ENCODE measurements at places on chromosomes 12 and 14. TPM values are rescaled to one million over a fixed set of nuclear protein-coding genes. Genes with fewer than 3 reads are reported as not detected.
A peak's percentile ranks its signal among the peaks of the same experiment; 100 is the strongest.

SLC17A8 gene
- total RNA-seq: 1.2 TPM

DPY19L2 gene
- total RNA-seq: 38.4 TPM

ZNF385A gene
- total RNA-seq: 1.1 TPM

NTS gene
- 1.2 TPM for total RNA-seq

CRACR2A gene
- total RNA-seq: 1.1 TPM

INSM2 gene
- total RNA-seq: 0.47 TPM

HAL gene
- total RNA-seq: 2.2 TPM

CEBPE gene
- total RNA-seq: 0.31 TPM

IGF1 gene
- 5.5 TPM for total RNA-seq

DNA sequence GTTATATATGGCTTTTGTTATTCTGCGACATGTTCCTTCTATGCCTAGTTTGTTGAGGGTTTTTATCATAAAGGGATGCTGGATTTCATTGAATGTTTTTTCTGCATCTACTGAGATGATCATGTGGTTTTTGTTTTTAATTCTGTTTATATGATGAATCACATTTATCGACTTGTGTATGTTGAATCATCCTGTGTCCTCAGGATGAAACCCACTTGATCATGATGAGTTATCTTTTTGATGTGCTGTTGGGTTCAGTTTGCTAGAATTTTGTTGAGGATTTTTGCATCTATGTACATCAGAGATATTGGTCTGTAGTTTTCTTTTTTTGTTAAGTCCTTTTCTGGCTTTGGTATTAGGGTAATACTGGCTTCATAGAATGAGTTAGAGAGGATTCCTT is 291.2 kb downstream of the AKAP6 start:
- no peak for DNase-seq

DNA sequence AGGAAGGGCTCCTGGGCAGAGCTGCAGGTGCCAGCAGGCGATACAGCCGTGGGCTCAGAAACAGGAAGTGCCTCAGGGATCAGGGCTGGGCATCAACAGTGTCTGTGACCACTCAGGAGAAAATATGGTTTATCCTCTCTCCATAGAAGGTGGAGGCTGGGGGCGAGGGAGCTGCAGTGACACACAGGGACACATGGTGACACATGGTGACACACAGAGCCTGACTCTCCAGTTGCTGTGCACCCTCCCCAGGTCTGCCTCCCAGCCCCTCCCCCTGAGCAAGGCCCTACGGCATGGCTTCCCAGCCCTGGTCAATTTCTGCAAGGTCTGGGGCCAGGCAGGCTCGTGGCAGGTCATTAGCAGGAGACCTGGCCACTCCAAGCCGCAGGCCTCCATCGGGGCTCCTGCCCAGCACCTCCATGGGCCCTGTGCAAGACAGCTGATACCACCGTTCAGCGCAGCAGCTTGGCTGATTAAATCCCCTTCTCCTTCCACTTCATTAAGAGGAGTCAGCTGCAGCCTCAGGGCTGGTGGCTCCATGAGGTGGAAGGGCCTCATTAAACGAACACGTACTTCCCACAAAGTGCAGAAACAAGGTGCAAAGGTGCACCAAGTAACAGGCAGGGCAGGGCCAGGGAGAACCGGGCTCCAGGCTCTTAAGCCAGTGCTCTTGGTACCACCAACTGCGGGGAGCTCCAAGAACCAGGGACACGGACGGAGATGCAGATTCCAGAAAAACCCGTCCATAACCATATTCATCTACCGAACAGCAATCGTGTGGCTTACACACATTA is 60.7 kb downstream of the CCNK start:
- DNase-seq: no peak

GRCh38 chr12:48119834-48120195 is 651 bp downstream of the PFKM start:
- no peak for DNase-seq

GRCh38 chr12:42426746-42427145 is 100.8 kb downstream of the PPHLN1 start:
- no peak for DNase-seq

- no peak for DNase-seq
These were observed 16.9 kb downstream of the TAOK3 start for GRCh38 chr12:118355843-118356242.

- no peak for DNase-seq
These were observed 123.5 kb upstream of the KITLG start for GRCh38 chr12:88703790-88704189.

DNA sequence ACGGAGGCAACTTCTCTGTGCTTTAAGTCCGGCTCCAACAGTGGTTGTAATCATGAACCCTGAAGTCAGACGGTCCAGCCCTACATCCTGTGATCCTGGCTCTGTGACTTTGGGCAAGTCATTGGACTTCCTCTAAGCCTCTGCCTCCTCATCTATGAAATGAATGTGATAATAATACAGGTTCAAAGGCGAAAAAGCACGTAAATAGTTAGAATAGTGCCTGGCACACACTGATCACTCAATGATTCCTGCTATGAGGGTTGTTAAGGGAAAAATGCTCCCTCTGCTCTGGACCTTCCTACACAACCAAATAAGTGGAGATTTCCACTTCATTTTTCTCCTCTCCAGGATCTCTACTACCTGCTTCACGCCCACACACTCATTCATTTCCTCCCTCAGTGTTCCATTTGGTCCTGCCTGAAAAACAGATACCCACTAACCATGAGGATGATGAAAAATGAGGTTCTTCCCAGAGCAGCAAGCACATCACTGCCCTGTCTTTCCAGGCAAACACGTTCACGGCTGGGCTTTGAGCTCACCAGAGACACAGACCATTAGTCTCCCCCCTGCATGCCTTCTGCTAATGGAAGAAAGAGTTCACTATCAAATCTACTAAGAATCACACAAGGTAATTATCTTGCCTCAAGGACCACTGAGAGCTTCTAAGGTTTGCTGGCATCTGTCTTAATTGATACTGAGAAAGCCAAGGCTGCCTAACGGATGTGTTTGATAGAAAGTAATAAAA is 13.2 kb downstream of the NUAK1 start:
- no peak for DNase-seq

DNA sequence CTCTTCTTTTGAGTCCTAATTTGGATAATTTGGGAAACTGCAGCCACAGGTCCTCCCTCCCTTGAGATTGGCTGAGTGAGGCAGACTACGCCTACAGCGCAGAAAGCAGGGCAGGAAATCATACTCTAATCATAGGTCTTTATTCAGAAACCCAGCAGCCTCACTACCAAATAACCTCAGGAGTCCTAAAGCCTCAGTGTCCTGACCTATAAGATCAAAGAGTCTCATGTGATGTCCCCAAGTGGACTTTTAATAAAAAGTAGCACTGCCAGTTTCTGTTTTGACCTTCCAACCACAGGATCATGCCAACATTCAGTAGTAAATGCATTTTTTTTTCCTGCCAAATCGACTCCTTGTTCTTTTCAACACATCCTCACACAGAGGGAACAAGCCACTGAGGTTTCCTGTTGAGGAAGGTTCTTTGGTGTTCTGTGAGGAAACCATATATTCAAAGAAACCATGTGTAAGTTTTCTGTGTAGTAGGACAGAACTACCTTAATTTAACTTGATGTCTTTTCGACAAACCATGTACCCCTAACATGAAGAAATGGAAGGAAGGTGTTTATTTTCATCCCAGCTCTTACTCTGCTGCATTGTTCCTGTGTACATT is 72.2 kb downstream of the VCPKMT start:
- DNase-seq: no peak

- DNase-seq: no peak
These were observed 4.8 kb downstream of the LACRT start for GRCh38 chr12:54629925-54630324.

DNA sequence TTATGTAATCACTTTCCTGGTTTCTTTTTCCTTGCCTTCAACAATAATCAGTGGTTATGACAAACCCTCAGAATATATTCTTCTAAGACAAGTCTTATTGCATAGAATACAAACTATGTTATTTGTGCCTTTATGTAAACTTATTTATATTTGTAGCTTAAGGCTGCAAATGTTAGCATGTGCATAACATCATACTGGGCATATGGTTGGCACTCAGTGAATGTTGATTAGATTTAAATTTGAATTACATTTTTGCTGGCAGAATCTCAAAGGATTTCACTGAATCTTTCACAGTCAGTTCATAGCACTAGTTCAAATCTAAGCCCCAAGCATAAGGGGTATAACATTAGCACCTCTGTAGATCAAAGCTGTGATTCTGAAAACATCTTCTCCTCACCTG is 113.2 kb upstream of the AEBP2 start:
- no peak for DNase-seq

DNA sequence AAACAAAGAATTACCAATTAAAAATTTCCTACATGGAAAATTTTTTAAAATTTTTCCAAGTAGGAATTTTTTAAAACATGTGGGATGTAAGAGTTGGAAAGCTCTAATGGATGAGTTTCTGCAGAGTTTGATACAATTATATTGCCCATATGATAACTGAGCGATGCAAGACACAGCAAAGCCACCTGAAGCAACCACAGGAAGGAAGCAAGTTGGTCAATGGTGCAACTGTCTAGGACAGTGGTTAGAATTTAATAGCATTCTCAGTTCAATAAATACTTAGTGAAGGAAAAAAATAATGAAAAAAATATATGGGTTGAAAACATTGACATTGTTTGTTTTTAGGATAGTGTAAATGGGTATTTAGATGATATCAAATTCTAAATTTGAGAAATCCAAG is 178.6 kb upstream of the GARIN2 start:
- DNase-seq: no peak

- DNase-seq: no peak
These were observed 475.9 kb downstream of the SLC16A7 start for GRCh38 chr12:60071759-60072191.

DNA sequence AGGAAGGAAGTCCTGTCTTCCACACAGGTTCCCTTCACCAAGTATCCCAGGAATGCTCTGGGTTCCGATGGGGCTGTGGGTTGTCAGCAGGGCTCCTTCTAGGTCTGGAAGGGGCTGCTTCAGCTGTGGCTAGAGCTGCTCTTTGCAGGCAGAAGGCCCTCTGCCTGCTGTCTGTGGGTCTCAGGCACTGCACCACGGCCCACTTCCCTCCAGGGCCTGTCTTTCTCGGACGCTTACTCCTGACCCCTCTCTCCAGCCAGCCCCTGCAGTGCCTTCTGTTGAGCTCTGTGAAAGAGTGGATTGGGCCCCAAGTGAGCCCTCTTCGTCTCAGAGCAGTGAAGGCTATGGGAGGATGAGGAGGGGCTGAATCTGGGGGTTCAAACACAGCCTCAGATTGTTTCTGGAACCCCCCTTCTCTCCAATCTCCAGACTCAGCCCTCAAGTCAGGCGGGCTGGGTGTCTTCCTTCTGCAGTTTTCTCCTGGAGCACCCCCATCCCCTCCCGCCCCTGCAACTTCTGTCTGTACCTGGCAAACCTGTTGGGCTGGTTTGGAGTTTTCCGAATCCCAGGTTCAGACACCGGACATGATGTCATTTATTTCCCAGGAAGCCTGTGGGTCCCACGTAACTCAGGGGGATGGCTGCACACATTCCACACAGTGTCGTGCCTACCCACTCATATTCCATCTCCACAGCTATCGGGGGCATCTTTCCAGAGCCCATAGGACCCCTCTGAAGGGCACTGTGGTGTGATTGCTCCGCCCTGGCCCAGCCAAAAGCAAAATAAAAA is 24.9 kb upstream of the SPPL3 start:
- no peak for DNase-seq

- DNase-seq: no peak
These were observed 6.1 kb upstream of the BDKRB2 start for GRCh38 chr14:96198430-96199130.

DNA sequence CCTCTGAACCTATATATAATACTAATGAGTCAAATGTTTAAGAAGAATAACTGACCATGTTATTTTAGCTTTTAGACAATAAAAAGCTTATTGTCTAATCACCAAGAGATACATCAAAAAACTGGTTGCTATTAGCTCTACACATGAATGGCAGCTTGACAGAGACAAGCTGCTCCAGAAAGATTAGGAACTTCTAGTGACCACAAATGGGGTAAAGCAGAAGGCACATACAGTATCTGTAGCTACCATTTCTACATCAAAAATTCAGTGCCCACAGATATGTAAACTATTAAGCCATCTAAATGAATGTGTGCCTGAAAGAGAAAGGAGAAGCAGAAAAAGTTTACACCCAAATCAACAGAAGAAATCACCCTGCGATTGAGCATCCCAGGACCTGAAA is 2.4 kb downstream of the AREL1 start:
- no peak for DNase-seq

- DNase-seq: no peak
These were observed 213.7 kb upstream of the NPAS3 start for GRCh38 chr14:32724867-32725471.

- peak; percentile 52 for DNase-seq
These were observed 29.5 kb downstream of the RIMBP2 start for GRCh38 chr12:130686511-130686991.

- no peak for DNase-seq
These were observed 6.5 kb downstream of the MEG3 start for GRCh38 chr14:100832311-100832960.

GRCh38 chr14:49851813-49852212 is 775 bp downstream of the NEMF start:
- DNase-seq: no peak
